Lower leg skin (tissue), 4 donors: ENCODE measurements at places on chromosomes 1 and 21.

- no peak for DNase-seq
Measured at GRCh38 chr1:43867976-43868740, 65.4 kb upstream of the ARTN start.

- no peak for DNase-seq
Measured at GRCh38 chr1:49527606-49528305, 496.0 kb downstream of the AGBL4 start.

DNA sequence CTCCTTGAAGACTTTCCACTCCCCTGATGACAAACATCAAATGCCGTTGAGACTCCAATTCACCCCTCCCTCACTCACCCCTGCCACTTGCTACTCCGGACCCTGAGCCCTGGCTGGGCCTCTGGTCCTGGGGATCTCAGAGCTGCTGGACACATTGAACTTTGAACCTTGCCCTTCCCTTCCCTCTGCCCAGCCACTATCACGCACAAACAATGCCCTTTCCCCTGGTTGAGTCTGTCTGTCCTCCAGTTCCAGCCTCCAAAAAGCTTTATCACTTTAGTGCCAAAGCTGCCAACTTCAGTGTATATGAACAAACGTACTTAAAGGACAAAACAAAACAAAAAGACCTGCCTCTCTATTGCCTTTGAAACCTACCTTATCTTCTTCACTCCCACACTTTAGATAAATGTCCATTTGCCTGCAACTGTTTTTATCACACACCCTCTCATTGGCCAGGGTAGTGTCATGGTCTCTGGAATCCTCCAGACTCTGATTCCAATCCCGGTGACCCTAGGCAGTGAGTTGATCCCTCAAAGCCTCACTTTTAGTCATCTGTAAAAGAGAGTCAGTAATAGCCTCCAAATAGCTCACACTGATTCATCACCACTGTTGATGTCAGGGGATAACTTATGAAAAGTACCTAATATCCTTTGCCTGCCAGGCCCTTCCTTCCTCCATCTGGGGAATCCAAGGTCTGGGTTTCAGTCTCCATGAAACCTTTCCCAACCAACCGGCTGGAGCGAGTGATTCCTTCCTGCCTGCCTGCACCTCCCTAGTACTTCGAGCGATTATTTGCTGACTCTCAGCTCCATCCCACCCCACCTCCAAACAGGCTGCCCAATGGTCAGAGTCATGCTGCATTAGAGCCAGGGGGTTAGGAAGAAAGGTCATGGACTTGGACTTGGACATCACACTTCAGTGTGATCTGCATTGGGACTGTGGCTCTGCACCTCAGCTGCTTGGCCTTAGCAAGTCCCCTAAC, 15.9 kb upstream of the SPOCD1 start:
- DNase-seq: no peak

DNA sequence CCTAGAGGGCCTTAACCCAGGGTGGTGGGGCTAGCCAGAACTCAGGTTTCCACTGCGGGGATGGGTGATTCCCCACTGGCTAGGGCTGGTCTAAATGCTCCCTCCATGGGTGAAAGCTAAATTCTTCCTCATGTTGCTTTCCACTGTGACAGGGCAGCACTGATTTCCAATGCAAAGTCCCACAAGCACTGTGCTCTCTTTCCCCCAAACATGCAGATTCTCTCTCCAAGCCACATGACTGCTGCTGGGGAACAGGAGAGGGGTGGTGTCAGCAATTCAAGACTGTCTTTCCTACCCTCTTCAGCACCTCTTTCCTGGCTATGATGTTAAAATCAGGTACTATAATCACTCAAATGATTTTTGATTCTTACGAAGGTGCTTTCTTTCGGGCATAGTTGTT, 215.5 kb downstream of the RWDD3 start:
- DNase-seq: no peak

- no peak for DNase-seq
Measured at GRCh38 chr1:11654137-11654938, at the start of the genes FBXO2 and FBXO44. Gene FBXO2 (minus strand): TSS chr1:11654429. CDS start chr1:11654340, 89 bp downstream. Gene FBXO44 (plus strand): TSS chr1:11654877. CDS start chr1:11655836, 959 bp downstream.

GRCh38 chr1:205504311-205505075, at the start of gene CDK18:
Gene CDK18 (plus strand): TSS chr1:205504669. CDS start chr1:205523168, 18,499 bp downstream.
- DNase-seq: peak; percentile 91

- DNase-seq: no peak
Measured at GRCh38 chr1:53112271-53112774, 30.1 kb downstream of the SLC1A7 start.

- no peak for DNase-seq
Measured at GRCh38 chr21:27189870-27190269, 223.0 kb upstream of the ADAMTS5 start.

- DNase-seq: no peak
Measured at GRCh38 chr1:58283388-58284224, 262.9 kb downstream of the OMA1 start.

DNA sequence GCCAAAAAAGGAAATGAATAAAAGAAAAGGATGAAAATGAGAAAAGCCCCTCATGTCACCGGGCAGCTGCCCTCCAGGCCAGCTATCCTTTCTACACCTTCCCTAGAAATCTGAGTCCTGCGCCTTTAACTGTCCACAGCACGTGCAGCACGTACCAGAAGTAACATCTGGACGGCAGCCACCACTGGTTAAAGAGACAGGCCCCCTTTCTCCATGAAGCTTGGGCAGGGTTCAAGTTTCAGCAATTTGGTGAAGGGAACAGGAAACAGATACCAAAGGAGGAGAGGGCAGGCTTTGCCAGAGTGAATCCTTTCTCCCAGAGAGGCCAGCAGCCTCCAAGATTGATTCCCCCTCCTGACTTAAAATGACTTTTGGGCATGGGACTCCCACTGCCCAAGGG, 3.6 kb upstream of the KIAA2013 start:
- peak; percentile 79 for DNase-seq

DNA sequence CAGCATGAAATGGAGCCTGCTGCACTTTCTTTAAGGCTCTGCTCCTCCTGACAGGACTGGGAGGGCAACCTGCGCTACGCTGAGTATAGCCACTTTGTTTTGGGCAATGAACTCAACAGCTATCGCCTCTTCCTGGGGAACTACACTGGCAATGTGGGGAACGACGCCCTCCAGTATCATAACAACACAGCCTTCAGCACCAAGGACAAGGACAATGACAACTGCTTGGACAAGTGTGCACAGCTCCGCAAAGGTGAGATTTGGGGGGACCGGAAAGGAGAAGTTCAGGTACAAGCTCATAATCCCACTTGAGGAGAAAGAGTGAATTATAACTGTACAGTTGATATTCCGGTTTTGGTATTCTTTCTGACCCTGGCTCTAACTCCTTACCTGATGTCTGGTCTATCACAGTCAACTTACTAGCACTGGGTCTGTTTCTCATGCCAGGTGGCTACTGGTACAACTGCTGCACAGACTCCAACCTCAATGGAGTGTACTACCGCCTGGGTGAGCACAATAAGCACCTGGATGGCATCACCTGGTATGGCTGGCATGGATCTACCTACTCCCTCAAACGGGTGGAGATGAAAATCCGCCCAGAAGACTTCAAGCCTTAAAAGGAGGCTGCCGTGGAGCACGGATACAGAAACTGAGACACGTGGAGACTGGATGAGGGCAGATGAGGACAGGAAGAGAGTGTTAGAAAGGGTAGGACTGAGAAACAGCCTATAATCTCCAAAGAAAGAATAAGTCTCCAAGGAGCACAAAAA, 5.4 kb downstream of the ANGPTL7 start:
- no peak for DNase-seq
